ENCODE measurements at places on chromosomes 5 and 9.
A peak's percentile ranks its signal among the peaks of the same experiment; 100 is the strongest.

- DNase-seq = no peak
Measured at GRCh38 chr9:135213566-135213965, 126.1 kb downstream of the OLFM1 start.

GRCh38 chr5:29894668-29895067 is 1298.8 kb upstream of the CDH6 start:
- DNase-seq = no peak

DNA sequence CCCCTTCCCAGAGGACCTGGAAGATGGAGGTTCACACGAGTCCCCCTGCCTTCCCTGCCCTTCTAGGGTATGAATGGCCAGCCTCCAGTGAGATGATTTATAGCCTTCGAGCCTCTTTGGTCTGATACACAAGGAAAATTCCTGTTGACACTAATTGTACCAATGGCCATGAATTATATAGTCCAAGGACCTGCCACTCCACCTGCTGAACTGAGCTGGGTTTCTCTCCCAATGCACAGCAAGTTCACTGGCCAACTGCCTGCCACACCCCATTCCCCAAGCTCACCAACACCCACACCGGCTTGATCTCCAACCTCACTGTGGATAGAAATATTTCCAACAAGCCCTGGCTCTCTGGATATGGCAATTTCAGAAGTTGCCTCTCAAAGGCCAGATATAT is 9.3 kb upstream of the ADRA1B start:
- DNase-seq = no peak

GRCh38 chr9:18783909-18784308 is 249.1 kb downstream of the SAXO1 start:
- no peak for DNase-seq

DNA sequence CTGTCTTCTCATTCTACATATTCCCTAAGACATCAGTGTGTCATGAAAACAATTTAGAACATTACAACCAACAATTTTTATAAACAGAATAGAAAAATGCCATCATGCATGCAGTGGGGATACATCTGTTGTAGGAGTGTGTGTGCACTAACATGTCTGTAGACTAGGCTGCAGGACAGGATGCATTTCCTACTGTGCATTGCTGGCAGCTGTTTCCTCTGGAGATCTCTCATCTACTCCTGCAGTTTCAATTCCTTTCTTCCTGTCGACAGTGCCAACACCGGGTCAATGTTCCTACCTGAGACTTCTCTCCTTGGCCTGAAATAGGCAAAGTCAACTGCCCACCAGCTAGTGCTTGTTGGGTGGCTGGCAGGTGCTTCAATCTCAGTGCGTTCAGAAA is 69.8 kb downstream of the ANKH start:
- DNase-seq = no peak

GRCh38 chr5:58022055-58022454 is 437.8 kb downstream of the PLK2 start:
- no peak for DNase-seq

DNA sequence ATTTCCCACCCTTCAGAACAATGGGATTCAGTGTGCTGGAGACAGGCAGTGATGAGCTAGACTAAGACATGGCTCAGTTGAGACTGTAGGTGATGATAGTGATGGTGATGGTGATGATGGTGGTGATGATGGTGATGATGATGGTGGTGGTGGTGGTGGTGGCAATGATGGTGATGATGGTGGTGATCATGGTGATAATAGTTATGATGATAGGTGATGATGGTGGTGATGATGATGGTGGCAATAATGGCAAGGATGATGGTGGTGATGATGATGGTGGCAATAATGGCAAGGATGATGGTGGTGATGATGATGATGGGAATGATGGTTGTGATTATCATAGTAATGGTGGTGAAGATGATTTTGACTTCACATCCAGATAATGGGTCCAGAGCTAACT is 176.7 kb downstream of the NXNL2 start:
- no peak for DNase-seq

DNA sequence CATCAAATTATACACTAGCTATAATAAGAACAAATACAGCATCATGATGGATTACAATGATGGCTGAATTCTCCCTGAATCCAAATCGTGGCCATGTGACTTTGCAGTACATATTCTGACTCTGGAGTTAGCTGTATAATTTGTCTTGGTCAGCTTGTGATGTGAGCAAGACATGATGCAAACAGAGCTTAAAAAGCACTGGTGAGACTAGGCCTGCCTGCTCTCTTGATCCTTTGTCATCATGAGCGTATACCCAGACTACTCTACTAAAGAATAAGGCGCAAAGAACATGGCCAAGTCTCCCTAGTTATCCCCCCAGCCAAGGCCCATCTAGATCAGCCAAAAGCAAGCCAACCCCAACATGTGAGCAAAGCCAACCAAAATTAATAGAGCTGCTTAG is 34.7 kb upstream of the IFNE start:
- DNase-seq = no peak

DNA sequence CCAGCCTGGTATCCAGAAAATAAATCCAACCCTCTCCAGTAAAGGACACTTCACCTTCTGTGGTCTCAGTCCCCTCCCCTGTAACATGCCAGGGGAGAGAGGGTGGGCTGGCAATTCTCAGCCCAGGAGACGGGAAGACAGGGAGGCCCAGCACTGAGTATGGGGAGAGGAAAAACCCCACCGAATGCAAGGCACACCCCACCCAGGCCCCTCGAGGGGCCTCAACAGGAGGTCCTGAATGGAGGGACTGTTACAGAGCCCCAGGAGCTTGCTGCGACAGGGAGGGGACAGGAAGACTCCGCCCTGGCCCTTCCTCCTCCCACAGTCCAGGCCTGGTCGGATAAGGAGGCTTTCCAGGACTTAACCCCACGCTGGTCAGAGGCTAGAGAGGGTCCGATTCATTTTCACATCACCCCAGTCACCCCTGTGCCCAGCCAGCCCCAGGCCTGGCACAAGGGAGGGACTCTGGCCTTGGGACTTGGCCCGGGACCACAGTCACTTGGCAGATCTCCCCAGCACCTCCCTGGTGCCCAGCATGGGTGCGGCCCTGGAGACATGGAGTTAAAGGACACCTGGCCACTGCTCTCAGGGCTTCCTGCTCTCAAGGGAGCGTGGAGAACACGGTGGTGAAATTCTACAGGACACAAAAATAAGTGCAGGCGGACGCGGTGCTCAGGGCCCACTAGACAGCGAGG is 44.9 kb upstream of the STXBP1 start:
- no peak for DNase-seq

GRCh38 chr5:28369418-28369817 is 1331.0 kb upstream of the CDH9 start:
- DNase-seq = no peak

DNA sequence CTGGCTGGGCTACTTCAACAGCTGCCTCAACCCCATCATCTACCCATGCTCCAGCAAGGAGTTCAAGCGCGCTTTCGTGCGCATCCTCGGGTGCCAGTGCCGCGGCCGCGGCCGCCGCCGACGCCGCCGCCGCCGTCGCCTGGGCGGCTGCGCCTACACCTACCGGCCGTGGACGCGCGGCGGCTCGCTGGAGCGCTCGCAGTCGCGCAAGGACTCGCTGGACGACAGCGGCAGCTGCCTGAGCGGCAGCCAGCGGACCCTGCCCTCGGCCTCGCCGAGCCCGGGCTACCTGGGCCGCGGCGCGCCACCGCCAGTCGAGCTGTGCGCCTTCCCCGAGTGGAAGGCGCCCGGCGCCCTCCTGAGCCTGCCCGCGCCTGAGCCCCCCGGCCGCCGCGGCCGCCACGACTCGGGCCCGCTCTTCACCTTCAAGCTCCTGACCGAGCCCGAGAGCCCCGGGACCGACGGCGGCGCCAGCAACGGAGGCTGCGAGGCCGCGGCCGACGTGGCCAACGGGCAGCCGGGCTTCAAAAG is 36.9 kb upstream of the TTC1 start:
- DNase-seq = no peak

DNA sequence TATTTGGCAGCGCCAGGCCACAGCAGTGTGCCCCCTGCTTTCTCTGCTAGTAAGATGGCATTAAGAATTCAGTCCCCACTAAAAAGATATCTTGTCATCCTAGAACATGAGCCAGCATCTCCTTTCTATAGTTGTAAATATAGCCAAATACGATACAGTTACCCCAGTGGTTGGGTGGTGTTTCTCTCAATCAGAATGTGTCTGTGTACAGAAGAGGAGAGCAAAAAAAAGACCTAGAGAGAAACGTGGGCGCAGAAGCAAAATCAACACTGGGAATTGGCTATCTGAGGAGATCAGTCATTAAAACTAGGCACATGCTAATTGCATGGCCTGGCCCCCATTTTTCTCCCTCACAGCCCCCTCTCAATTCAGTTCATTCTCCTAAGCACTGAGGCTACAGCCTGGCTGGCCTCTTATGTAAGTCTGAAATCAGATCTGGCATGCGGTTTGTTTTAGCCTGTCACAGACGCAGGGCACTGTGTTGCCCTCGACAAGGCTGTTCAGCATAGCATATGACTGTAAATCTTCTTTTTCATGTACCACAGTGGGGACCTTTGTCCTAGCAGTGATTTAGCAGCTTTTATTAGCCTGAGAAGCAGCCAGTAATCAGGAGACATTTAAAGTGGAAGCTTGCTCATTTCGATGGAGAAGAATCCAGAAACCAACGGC is 57.8 kb downstream of the RORB start:
- no peak for DNase-seq

DNA sequence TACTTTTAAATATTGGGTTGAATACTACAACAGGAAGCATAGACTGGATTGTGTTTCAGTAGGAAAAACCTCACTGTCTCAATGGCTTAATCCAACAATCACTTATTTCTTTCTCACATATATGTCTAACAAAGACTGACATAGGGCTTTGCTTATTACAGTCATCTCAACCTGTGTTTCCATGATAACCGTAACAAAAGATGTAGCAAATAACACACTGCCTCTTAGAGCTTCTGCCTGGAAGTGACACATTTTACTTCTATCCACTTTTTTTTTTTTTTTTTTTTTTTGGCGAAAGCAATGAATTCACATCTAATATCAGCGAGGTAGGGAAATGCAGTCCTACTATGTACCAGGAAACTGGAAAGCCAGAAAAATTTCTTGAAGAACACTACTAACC is 204.9 kb upstream of the CDKN2B start:
- DNase-seq = no peak

DNA sequence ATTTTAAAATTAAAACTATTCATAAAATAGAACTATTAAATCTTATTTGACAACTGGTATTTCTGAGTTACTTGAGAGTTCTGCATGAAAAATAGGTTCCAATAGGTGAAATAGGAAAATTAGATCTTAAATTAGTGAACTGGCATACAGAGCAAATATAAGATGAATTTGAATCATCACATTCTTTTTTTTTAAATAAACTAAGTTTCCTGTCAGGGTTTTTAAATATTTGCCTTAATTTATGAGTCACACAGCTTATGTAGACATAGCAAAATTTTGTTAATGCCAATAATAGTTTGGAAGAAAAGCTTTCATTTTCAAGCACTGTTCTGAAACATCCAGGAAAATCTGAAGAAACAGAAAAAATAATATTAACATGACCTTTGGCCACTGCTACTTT is 311.7 kb upstream of the HAPLN1 start:
- DNase-seq = no peak

DNA sequence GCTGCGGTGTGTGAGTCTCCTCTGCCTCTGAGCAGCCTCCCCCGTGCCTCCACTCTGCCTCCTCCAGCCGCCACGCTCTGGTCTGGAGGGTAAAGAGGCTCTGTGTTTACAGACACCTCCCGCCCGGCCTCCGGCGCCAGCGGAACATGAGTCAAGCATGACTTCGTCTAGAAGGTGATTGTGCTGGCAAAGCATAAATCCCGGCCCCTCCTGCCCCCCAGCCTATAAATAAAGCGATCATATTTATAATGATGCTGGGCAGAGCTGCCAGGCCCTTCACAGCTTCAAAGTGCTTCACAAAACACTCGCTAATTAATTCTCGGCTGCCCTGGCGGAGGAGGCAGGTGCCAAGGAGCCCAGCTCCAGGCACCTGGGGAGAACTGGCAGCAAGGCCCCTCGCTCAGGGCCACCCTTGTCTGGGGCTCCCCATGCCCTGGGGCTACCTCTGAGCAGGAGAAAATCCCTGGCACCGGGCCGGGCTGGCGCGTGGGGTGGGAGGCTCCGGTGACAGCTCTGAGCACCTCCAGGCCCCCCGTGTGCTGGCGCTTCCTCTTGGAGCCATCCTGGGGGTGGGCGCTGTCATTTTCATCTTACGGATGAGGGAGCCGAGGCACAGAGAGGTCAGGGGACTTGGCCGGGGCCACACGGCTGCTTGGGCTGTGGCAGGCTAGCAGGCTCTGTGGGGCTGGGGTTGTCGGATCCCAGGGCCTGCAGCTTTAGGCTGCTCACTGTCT is 87.8 kb downstream of the RXRA start:
- DNase-seq = no peak

GRCh38 chr9:17330097-17330496 is 195.3 kb downstream of the CNTLN start:
- no peak for DNase-seq

DNA sequence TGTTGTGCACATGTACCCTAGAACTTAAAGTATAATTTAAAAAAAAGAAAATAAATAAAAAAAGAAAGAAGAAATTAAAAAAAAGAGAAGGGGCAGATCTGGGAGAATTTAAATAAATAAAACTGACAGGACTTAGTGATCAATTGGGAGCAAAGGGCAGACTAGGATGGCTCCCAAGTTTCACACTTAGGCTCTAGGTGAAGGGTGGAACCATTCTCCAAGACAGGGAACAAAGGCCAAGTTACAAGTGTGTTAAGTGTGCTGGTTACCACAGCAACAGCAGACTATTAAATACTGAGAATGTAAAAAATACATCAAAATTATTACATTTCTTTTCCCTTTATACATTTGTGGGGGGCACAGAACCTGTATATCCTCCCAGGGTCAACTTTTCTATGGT is 7.1 kb downstream of the ZDHHC21 start:
- no peak for DNase-seq

DNA sequence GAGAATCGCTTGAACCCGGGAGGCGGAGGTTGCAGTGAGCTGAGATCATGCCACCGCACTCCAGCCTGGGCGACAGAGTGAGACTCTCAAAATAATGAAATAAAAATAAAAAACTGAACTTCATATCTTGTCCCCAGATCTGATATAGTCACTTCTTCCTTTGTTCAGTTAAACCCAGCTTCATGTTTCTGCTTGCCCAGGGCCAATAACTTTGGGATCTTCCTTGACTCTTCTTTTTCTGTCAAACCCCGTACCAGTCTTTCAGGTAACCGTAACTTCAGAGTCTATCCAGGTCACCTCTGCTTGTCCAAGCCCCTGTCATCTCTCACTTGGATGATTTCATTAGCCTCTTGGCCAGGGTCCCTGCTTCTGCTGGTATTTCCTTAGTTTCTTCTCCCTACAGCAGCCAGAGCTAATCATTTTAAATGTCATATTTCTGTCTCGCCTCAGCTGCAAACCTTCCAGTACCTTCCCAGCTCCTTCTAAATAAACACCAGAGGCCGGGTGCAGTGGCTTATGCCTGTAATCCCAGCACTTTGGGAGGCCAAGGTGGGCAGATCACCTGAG is 19.7 kb upstream of the ABL1 start:
- DNase-seq = no peak

GRCh38 chr5:164191240-164191639 is 685.8 kb downstream of the MAT2B start:
- DNase-seq = no peak

- DNase-seq = peak; percentile 86
Measured at GRCh38 chr9:129175825-129176633, 2.0 kb downstream of the IER5L start.
